Psoas muscle (tissue), 8 donors: ENCODE measurements at places on chromosomes 13 and 19. TPM values are rescaled to one million over a fixed set of nuclear protein-coding genes. Genes with fewer than 3 reads are reported as not detected.

The OSCAR gene
- 0.31 TPM for polyA plus RNA-seq

The PEG3 gene
- polyA plus RNA-seq = 0.08 TPM

GRCh38 chr13:40187324-40187795 lies 479.1 kb downstream of the FOXO1 start:
- no peak for DNase-seq

The TTYH1 gene
- polyA plus RNA-seq = 0.63 TPM

DNA sequence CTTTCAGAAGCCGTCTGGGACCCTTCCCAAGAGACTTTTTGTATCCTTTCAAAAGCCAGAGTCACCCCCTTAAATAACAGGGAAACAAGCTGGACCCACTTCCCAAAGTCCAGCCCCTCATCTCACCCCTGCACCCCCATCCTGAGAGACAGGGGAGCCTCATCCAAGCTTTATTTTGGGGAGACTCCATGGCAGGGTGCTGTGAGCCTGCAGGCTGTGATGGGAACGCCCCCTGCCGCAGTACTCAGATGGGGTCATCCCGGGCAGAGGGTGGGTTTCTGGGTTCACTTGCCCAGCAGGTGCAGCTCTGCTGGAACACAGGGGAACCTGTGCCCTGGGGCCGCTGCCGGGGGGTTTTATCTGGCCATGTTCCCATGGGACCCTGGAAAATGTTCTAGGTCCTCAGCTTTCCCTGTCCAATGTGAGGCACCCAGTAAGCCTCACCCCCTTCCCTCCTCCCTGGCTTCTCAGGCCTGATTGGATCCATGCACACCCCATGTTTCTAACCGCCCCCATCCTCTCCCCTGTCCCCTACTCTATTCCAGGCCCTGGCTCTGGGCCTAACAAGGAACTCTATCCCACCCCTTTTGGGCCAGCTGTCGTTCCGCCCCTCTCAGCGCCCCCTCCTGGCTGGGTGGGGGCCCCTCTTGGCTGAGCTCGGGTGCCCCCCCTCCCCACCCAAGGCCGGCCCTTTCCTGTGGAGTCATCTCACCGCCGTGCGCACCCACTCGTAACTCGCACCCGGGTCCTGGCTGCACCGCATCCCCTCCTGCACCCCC lies 1.0 kb downstream of the HIF3A start:
- peak; percentile 91 for DNase-seq

The PLK5 gene
- 0.03 TPM for polyA plus RNA-seq

The ZNF569 gene
- polyA plus RNA-seq = 2.1 TPM

GRCh38 chr19:47111006-47111621 lies 2.5 kb downstream of the ZC3H4 start:
- DNase-seq = peak; percentile 63

DNA sequence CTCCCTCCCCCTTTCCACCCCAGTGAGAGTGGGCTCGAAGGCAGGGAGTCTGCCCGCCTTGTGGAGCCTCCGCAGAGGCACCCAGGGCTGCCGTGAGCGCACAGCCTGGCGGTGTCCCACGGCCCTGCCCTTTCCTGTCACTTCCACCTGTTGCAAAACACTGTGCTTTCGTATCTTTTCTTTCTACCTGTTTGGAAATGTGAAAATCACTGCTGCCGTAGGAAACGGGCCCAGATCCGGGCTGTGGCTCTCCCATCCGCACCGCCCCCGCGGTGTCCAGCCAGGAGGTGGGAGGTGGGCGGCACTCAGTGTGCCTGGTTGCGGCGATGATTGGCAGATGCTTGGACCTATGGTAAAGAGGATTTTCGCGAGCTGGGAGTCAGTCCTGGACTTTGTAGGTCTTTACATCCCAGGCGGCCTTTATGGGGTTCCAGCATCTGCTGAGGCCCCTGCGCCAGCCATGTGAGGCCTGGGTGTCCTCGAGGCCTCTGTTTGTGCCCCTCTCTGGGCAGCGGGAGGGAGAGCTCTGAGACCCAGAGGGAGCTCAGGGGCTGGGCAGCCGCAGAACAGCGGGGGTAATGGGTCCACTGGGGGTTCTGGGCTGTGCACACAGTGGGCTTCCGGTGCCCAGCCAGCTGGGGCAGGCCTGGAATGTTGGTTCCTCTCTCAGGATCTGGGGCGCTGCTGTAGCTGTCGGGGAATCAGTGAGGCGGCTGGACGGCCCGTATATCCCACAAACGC lies 6.1 kb downstream of the STK11 start:
- peak; percentile 66 for DNase-seq

DNA sequence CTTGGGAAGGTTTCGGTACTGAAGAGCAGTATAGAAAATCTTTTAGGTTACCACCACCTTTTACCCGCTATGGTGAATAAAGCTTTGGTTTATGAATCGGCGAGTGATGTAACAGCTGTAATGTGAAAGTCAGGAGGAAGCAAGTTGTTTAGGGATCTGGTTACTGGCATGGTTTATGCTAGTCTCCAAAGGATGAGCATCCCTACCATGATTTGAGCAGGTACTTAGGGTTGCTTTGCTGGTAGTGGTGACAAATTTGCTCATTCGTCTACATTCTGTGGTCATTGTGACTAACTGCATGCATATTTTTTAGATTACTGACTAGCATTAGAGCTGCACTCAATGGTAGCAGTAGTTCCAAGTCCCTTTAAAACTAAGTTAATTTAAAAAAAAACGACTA lies 104.1 kb downstream of the FRY start:
- no peak for DNase-seq

DNA sequence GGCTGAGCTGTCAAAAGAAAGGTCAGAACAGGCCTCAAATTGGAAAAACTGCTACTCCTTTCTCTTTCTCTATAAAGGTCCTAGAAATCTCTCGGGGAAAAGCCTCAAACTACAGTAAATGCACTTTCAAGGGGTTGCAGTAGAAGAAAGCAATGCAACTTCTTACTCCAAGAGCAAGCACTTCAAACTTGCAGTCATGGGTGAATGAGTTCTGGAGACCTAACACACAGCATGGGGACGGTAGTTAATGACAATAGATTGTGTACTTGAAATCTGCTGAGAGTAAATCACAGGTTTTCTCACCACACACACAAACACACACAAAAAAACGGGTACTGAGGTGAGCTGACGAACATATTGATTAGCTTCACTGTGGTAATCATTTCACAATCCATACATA lies 11.8 kb downstream of the TUBGCP3 start:
- no peak for DNase-seq

DNA sequence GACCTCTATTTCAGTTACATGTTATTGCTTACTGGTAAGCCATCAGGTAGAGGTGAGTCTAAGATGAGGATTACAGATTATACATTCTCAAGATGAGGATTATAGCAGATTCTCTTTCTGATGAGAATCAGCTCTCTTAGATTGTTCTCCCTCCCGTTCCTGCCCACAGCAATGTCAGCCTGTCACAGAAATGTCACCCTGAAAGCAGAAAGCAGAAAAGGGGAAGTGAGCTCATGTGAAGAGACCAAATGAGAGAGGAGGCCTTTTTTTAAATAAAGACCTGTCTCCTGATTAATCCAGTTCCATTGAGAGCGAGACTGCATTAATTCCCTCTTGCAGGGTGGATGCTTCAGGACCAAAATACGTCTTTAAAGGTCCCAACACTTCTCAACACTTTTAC lies 445.6 kb downstream of the KCTD12 start:
- no peak for DNase-seq

The TUBA3C gene
- polyA plus RNA-seq = 0.03 TPM

DNA sequence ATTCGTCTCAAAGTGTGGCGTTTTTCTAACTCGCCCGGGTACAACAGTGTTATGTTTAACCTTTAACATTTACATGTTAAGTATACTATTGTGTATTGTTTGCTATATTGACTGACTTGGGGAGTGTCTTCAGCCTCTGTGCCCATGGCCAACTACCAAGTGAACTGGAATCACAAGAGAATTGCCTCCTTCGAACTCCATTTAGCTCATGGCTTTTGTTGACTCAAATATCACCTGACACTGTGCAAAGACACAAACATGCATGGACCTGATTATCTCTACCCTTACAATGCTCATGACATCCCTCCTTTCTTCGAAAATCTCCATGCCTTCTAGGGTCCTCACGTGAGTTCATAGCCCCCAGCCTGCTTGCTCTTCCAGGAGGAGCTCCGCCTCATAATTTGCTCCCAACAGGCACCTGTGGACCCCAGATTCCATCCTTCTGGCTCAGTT lies 704 bp downstream of the ZNF814 start:
- DNase-seq = no peak

DNA sequence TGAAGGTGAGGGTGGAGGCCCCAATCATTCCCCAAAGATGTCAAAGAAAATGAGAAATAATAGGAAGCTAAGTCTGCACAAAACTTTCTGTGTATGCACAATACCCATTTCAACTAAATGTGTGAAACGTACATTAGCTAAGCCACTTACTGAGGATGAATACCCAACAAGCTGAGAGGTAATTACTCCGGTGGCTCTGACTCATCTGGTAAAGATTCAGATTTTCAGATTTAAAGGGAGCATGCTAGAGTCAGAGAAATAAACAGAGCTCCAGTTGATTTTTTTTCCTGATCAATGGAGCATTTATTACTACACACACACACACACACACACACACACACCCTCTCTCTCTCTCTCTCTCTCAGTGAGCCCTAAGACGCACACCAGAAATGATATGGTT lies 194.8 kb upstream of the ARGLU1 start:
- no peak for DNase-seq
